Activated T-helper 1 cell treated with Interleukin-2 at 50 U/mL for 16 hours (primary cell): ENCODE measurements at places on chromosomes 5 and 9.

- DNase-seq: no peak
Measured at GRCh38 chr5:132665574-132666080, 7.7 kb downstream of the IL13 start.

- no peak for DNase-seq
Measured at GRCh38 chr9:25442526-25442925, 235.7 kb downstream of the TUSC1 start.

DNA sequence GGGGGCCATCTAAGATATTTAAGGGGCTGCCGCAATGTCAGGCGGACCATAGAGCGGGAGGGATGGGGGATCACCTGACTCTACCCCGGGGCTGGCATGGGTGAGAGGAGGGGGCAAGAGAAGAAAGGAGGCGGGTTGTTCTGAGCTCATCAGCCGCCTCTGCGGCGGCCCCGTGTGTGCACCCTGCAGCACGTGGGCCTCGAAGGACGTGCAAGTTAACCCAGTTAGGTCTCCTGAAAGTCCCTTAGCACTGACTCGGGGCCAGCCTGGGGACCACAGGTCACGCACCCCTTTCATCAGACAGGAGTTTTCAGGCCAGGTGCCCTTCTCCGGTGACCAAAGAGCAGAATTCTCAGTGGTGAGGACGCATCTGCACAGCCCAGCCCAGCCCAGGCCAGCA is 58.0 kb downstream of the UBE2QL1 start:
- no peak for DNase-seq

DNA sequence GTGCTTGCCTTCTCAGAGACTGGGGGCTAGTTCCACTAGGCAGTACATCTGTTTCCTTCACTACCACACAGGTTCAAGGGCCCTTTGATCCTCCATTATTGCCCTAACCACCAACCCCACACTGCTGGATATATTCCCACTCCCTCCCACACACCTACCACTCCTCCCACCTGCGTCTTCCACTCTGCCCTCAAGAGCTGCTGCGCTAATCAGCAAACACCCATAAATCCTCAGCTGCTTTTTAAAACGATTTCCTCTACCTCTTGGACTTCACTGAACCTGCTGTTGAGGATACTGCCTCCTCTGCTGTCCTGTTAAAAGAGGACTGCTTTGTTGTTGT is 120.9 kb downstream of the MAPKAP1 start:
- no peak for DNase-seq

DNA sequence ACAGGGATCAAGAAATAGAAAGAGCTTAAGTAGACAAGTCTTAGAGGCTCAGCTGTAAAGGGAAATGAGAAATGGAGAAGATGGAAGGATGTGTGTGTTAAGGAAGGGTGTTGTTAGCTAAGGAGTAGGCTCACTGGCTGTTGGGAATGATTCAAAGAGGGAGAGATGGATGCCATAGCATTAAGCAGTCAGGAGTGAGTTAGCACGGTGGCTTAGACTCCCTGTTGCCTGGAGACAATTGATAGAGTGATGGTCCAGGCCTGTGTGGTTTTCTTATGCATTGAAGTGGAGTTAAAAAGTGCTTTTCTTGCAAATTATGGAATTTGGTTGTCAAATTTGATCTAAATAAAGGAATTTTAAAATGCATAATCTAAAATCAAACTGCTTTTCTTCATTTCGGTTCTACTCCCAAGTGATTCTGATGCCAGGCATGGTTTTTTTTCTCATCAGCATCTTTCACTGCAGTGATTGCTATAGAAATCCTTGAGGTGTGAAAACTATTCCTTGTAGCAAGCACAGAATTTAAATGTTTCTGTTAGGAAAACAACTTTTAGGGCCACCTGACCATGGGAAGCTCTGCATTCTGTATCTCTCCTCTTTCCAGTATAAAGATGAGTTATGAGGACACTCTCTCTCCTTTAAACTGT is 214.7 kb downstream of the ADCY2 start:
- DNase-seq: no peak

GRCh38 chr5:17663182-17663581 is 28.9 kb downstream of the TAF11L14 start:
- no peak for DNase-seq

DNA sequence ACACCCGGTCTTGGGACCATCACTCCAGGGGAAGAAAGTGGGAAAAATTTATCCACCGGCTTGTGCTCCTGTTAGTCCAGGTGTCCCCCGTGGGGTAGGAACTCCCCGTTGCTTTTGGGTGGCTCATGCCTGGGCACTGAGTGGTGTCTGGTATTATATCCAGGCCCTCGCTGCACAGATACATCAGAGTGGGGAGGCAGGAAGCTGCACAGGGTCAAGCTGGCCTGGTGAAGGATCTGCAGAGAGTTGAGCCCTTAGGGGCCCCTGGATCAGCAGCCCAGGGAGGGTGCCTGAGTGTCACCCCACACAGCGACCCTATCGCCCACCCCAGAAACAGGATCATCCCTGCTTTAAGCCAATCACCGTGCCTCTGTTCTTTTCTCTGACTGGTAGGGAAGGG is 24.4 kb upstream of the COL5A1 start:
- no peak for DNase-seq

DNA sequence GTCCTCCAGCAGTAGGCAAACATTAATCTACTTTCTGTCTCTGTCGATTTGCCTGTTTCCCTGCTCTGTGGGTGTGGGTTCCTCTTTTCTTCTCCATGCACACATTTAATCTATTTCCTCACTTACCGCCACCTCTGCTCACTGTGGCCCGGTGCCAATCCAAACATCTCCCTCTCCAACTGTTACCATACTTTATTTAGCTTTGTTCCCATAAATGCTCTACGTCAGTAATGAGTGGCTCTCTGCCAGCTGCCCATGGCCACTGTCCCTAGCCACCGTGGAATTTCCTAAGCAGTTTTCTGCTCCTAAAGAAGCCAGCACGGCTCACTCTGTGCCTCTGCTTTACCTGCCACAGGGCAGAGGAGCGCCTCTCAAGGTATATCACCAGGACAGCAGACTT is 19.5 kb upstream of the GOLPH3 start:
- DNase-seq: no peak

GRCh38 chr5:15103864-15104263 is 232.3 kb upstream of the ANKH start:
- DNase-seq: no peak
